ENCODE measurements at places on chromosomes 3 and 15.

DNA sequence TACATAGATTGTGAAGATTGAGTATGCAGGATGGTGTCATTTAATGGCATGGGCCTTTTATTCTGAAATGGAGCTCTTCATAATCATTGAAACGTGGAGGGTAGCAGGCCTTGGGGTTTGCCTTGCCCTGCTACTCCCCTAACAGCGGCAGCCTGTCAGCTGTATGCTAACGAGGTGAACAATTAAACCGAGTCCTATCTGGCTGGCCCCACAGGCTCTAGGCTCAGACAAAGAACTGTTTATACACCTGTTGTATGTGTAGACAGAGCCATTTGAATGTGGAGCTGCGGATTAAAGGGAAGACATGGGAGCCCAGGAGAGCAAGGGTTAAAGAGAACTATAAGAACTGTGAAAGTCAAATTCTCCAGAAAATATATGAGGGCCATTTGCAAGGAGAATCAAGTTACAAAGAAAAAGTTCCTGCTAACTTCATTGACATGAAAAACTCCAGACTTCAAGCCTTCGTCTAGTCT lies 116.7 kb upstream of the CGNL1 start:
- no peak for DNase-seq
- H3K36me3 ChIP-seq = peaks cover 14% of the 10 kb centered on the region
- no peaks in the 10 kb centered on the region for H3K27me3 ChIP-seq
- H3K4me1 ChIP-seq = no peaks in the 10 kb centered on the region
- H3K27ac ChIP-seq = no peak overlapping the region
- H3K4me3 ChIP-seq = no peak overlapping the region

DNA sequence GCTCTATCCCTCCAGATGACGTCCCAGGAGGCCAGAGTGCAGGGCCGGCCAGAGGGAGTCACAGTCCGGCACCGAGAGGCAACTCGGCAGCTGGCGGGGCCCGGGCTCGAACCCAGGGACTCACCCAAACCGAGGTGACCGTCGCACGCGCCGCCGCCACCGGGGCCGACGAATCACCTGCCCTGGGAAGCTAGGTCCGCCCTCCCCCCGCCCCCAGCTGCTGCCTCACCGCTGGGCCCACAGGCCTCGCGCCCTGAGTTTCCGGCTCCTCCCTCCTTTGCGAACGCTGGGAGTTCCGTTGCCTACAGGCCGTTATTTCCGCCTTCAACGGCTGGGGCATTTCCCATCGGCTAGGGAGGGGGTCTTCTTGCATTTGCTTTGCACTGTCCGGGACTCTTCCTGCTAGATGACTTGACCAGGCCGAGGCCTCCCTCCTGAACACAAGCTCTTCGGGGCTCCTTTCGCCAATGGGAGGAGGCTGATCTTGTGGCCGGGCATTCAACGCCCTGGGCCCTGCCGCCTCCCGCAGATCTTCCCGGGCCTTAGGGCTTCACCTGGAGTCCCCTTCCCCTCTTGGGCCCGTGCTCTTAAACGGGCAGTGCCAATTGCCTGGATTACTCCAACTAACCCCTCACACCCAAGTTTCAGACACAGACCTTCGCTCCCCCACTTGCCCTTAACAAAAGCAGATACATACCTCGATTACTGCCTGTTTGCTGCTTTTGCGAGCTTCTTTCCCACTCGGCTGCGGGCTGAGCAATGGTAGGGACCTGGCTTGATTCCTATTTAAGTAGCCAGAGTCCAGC lies at the start of gene SNUPN:
Gene SNUPN (minus strand): TSS at position 184 of the 806 bp plus-strand sequence. CDS start 4,674 bp downstream, outside the sequence.
- DNase-seq = peak; percentile 94
- H3K27ac ChIP-seq = peak within 1 kb of the TSS; percentile 99
- peak within 1 kb of the TSS; percentile 98 for H3K4me3 ChIP-seq
- peaks cover 9% of the 10 kb centered on the region for H3K4me1 ChIP-seq
- H3K36me3 ChIP-seq = no peaks in the 10 kb centered on the region
- no peaks in the 10 kb centered on the region for H3K27me3 ChIP-seq

GRCh38 chr15:32763295-32763694 lies 45.5 kb downstream of the GREM1 start:
- H3K4me3 ChIP-seq = no peak overlapping the region
- no peak for DNase-seq
- no peaks in the 10 kb centered on the region for H3K4me1 ChIP-seq
- H3K27me3 ChIP-seq = no peaks in the 10 kb centered on the region
- H3K36me3 ChIP-seq = no peaks in the 10 kb centered on the region

- H3K27me3 ChIP-seq = no peaks in the 10 kb centered on the region
- no peaks in the 10 kb centered on the region for H3K36me3 ChIP-seq
- no peak overlapping the region for H3K27ac ChIP-seq
- peaks cover 18% of the 10 kb centered on the region for H3K4me1 ChIP-seq
Measured at GRCh38 chr3:125143538-125143937, 69.0 kb downstream of the SLC12A8 start.

GRCh38 chr15:57677204-57677603 lies 29.3 kb upstream of the POLR2M start:
- no peak overlapping the region for H3K4me3 ChIP-seq
- H3K27me3 ChIP-seq = no peaks in the 10 kb centered on the region
- H3K4me1 ChIP-seq = no peaks in the 10 kb centered on the region
- no peak overlapping the region for H3K27ac ChIP-seq
- no peak for DNase-seq
- no peaks in the 10 kb centered on the region for H3K36me3 ChIP-seq

DNA sequence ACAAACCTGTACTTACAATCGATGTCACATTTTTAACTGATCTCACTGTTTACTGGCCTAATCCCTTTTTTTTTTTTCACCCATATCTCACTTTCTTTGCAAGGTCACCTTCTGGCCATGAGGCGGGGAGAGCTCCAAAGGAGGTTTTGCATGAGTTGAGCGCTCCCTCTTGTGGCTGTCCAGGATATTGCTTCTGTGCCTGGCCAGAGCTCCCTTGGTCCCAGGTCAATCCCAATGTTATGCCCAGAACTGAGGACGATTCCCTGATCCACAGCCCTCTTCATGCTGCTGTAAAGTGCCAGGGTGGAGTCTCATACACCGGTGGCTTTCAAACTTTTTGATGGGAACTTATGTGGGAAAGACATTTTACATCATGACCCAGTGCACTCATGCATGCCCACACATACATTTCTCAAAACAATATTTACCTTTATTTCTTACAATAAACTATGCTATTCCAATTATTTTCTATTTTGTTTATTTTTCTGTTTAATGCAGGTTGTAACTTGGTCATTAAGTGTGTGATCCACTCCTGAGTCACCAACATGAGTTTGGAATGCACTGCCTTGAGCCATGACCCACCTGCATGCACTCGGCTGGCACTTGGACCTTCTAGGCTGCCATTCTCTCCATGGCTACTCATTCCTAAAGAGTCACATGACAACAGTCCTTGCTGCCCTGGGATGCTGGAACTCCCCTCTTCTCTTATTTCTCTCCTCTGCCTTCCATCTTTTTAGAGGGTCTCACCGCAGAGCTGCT lies 9.6 kb upstream of the SST start:
- no peak overlapping the region for H3K4me3 ChIP-seq
- no peak overlapping the region for H3K27ac ChIP-seq
- no peaks in the 10 kb centered on the region for H3K27me3 ChIP-seq
- H3K36me3 ChIP-seq = no peaks in the 10 kb centered on the region

DNA sequence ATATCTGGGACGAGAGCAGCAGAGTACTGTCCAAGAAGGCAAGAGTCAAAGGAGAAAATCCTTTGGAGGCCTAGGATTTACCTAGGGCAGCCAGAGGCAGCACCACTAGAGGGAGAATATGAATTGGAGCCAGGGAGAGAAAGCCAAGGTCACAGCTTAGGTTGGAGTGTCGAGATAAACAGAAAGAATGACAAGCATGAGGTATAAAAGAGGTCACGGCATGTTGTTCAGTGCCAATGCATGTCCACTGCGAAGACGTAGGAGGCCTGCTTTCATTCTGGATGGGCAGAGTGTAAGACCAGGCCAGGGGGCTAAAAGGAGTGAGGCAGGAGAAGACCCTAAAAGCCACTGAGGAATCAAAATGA lies 47.2 kb downstream of the THBS1 start:
- peaks cover 7% of the 10 kb centered on the region for H3K4me1 ChIP-seq
- no peak overlapping the region for H3K27ac ChIP-seq
- no peaks in the 10 kb centered on the region for H3K36me3 ChIP-seq
- no peaks in the 10 kb centered on the region for H3K27me3 ChIP-seq
- H3K4me3 ChIP-seq = no peak overlapping the region

DNA sequence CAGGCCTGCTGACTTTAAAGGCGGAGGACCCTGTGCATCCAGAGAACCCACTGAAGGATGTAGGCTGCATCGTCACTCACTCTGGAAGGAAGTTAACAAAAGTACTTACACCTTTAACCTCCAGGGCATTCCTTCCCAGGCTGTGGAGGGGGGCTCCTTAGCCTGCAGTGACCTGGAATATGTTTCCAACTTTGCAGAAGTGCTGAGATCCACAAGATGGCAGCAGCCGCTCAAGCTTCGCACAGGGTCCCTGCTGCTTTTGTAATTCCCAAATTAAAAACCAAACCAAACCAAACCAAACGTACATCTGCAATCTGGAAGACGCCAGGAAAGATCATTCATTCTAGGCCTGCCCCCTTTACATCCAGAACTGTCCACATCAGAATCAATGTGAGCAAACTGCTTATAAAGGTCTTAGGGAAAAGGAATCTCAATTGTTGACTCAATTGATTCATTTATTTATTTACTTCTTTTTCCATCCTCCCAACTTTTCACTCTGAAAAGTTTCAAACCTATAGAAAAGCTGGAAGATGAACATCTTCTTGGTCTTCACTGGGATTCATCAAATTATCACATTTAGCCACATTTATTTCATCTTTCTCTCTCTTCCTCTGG lies 70.5 kb upstream of the KLHL25 start:
- no peak overlapping the region for H3K4me3 ChIP-seq
- no peaks in the 10 kb centered on the region for H3K36me3 ChIP-seq
- H3K27ac ChIP-seq = no peak overlapping the region

- H3K27ac ChIP-seq = no peak overlapping the region
- H3K4me1 ChIP-seq = peaks cover 8% of the 10 kb centered on the region
- DNase-seq = no peak
- H3K4me3 ChIP-seq = no peak overlapping the region
- H3K36me3 ChIP-seq = no peaks in the 10 kb centered on the region
Measured at GRCh38 chr3:72906154-72906553, 18.3 kb downstream of the GXYLT2 start.

- H3K4me1 ChIP-seq = peaks cover 44% of the 10 kb centered on the region
- H3K27me3 ChIP-seq = no peaks in the 10 kb centered on the region
- H3K36me3 ChIP-seq = peaks cover 3% of the 10 kb centered on the region
Measured at GRCh38 chr3:58119186-58119585, 91.6 kb downstream of the DNASE1L3 start.

- peaks cover 13% of the 10 kb centered on the region for H3K4me1 ChIP-seq
- no peaks in the 10 kb centered on the region for H3K36me3 ChIP-seq
- H3K4me3 ChIP-seq = no peak overlapping the region
- no peak overlapping the region for H3K27ac ChIP-seq
- peaks cover 9% of the 10 kb centered on the region for H3K27me3 ChIP-seq
Measured at GRCh38 chr3:9552252-9552999, 1.2 kb downstream of the LHFPL4 start.

DNA sequence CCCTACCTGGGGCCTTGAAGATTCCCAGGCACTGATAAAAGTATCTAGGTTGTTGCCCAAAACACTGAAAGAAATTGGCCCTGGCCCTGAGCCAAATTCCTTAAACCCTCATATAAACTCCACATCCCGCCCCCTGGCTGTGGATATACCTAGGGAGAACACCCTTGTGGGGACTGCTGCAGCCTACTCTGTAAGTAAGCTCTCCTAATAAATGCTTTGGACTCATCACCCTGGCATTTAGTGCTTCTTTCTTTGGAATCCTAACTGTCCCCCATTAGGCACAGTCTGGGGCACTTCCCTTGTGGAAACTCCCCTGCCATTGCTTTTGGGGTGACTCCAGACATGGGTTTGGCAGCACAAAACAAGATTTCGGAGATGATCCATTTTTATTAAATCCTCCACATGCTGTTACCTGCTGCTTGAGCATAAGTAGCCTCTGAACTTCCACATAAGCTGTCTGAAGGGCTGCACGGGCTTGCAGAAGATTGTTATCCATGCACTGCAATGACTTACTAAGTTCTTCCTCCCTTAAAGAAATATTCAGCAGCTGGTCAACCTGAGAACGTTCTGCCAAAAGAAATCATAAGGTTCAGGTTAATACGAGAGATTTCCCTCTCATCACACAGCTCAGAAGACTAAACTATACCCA lies 46.4 kb downstream of the ZNF106 start:
- no peak overlapping the region for H3K4me3 ChIP-seq
- DNase-seq = no peak
- peaks cover 3% of the 10 kb centered on the region for H3K4me1 ChIP-seq

DNA sequence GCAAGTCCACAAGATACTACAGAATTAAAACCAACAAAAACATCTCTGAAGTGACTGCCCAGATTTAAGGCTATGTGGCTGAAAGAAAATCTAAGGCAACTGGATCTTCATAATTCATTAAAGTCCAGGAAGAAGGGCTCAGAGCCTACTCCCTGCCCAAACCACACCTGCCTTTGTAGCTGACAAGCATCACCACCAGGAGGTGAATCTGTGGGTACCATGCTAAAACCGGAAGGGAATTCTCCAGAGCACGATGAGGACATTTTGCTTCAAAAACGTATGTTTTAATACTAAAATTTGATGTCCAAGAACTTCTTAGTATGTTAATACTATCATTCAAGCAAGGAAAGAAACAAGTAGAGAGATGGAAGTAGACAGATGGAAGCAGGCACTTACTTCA lies 495.9 kb upstream of the NECTIN3 start:
- H3K4me3 ChIP-seq = no peak overlapping the region
- H3K4me1 ChIP-seq = no peaks in the 10 kb centered on the region
- H3K27me3 ChIP-seq = no peaks in the 10 kb centered on the region
- no peak overlapping the region for H3K27ac ChIP-seq

DNA sequence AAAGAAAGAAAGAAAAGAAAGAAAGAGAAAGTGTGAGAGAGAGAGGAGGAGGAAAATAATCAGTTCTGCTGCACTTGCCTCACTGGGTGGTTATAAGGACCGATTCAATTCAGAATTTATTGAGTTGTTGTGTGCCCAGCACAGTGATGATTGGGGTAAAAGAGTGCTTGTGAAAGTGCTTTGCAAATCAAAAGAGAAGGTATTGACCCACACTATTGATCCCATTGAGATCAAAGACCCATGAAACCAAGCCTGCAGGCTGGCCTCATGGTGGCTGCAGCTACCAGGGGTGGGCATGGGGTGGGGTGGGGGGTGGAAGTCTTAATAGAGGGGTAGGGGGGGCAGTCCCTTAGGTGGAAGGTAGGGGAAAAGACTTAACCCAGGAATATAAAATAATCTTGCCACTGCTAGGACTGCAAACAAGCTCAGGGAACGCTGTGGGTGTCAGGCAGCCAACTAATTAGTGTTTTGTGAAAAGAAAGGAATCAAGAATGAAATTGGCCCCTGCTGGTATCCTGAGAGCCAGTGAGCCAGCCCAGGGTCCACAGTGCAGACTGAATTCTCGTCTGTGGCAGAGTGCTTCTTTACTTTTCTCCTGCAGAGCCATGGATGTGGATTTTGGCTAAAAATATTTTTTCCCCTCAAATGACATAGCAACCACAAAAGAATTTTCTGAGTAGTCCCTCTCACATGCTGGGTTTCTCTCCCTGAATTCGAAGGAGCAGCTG lies 34.2 kb downstream of the CLEC3B start:
- no peaks in the 10 kb centered on the region for H3K36me3 ChIP-seq
- H3K4me3 ChIP-seq = no peak overlapping the region
- DNase-seq = no peak
- no peaks in the 10 kb centered on the region for H3K4me1 ChIP-seq
- no peak overlapping the region for H3K27ac ChIP-seq
- no peaks in the 10 kb centered on the region for H3K27me3 ChIP-seq

All from liver (tissue), 10 donors.